ENCODE measurements at places on chromosomes 12 and 14. TPM values are rescaled to one million over a fixed set of nuclear protein-coding genes. Genes with fewer than 3 reads are reported as not detected.

Gene PIANP
- not detected for total RNA-seq

Gene ITGB7
- not detected for total RNA-seq

- no peak overlapping the region for H3K27ac ChIP-seq
- H3K4me1 ChIP-seq: no peaks in the 10 kb centered on the region
- no peak for DNase-seq
- no peaks in the 10 kb centered on the region for H3K36me3 ChIP-seq
Observed at GRCh38 chr12:54486173-54486867, 11.2 kb upstream of the NCKAP1L start.

Gene C1QL4
- total RNA-seq: not detected

- no peaks in the 10 kb centered on the region for H3K36me3 ChIP-seq
- no peak overlapping the region for H3K27ac ChIP-seq
- no peaks in the 10 kb centered on the region for H3K4me1 ChIP-seq
- no peaks in the 10 kb centered on the region for H3K27me3 ChIP-seq
Observed at GRCh38 chr12:75750716-75751306, 239.4 kb upstream of the KRR1 start.

Gene RPGRIP1
- total RNA-seq: not detected

GRCh38 chr12:3797531-3798048 is 44.7 kb upstream of the CRACR2A start:
- no peak overlapping the region for H3K27ac ChIP-seq
- no peak overlapping the region for H3K4me3 ChIP-seq
- no peak for DNase-seq

DNA sequence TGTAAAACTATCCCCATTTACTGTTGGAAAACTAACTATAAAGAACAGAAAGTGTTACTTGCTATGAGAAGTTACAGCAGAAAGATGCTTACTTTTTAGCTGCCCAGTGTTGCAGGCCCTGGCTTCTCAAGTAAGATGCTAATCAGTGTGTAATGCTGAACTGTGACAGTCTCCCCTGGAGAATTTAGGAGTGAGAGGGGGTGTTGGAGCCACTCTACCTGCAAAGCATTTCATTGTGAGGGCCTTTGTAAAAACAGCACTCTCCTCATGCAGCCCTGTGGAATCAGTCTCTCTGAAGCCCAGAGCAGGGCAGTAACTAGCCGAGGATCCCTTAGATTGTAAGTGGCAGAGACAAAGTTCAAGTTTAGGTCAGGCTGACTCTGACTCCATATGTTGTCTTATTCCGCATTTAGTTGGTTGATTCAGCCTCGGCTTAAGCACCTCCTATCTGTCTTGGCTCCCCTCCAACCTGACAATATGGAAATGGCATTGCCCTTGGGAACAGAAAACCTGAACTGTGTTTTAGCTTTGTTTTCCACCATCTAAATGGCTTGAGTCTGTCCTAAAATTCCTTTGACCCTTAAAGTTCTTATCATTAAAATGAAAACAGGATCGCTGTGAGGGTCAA is 141.3 kb downstream of the PRKCH start:
- H3K4me3 ChIP-seq: no peak overlapping the region
- H3K4me1 ChIP-seq: peaks cover 3% of the 10 kb centered on the region
- H3K27me3 ChIP-seq: no peaks in the 10 kb centered on the region
- DNase-seq: no peak
- no peak overlapping the region for H3K27ac ChIP-seq
- no peaks in the 10 kb centered on the region for H3K36me3 ChIP-seq

DNA sequence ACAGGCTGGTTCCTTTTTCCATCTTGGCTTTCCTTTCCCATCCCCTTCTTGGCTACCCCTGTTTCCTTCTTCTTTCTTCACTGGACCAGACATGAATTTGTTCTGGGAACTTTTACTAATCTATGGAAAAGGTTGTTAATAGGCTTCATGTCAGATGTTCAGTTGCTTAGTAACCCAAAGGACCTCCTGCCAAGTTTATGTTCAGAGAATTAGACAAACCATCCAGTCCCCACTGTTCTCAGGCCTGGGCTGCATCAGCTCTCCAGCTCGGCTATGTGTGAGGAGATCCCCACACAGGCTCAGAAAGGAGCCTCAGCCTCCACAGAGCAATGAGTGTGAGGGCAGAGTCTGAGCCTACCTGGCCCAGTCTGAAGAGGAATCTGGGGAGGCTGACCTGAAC is 78.0 kb downstream of the AKAP6 start:
- H3K27ac ChIP-seq: no peak overlapping the region
- DNase-seq: no peak
- H3K4me1 ChIP-seq: no peaks in the 10 kb centered on the region
- H3K27me3 ChIP-seq: no peaks in the 10 kb centered on the region

Gene SCNN1A
- 2.0 TPM for total RNA-seq

DNA sequence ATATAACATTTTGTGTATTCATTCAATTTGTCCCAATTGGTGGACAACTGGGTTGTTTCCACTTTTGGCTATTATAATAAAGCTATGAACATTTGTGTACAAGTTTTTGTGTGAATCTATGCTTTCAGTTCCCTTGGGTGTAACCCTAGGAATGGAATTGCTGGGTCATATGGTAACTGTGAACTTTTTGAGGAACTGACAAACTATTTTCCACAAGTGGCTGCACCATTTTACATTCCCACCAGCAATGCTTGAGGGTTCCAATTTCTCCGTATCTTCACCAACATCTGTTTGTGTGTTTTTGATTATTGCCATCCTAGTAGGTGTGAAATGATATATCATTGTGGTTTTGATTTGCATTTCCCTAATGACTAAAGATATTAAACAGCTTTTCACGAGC is 13.0 kb downstream of the LPCAT3 start:
- H3K36me3 ChIP-seq: no peaks in the 10 kb centered on the region
- DNase-seq: no peak
- H3K27me3 ChIP-seq: no peaks in the 10 kb centered on the region
- peak overlapping the region; percentile 98 for H3K27ac ChIP-seq
- H3K4me3 ChIP-seq: no peak overlapping the region

GRCh38 chr14:64459405-64460136 is 5.7 kb upstream of the AKAP5 start:
- no peak overlapping the region for H3K27ac ChIP-seq
- peaks cover 2% of the 10 kb centered on the region for H3K4me1 ChIP-seq
- no peak overlapping the region for H3K4me3 ChIP-seq

- no peak overlapping the region for H3K27ac ChIP-seq
- no peaks in the 10 kb centered on the region for H3K4me1 ChIP-seq
- DNase-seq: no peak
- H3K36me3 ChIP-seq: no peaks in the 10 kb centered on the region
Observed at GRCh38 chr12:5588591-5588990, 156.7 kb downstream of the NTF3 start.

- DNase-seq: no peak
- H3K4me3 ChIP-seq: no peak overlapping the region
- no peaks in the 10 kb centered on the region for H3K27me3 ChIP-seq
- no peaks in the 10 kb centered on the region for H3K4me1 ChIP-seq
Observed at GRCh38 chr14:85824526-85824925, 294.6 kb downstream of the FLRT2 start.

Gene CDCA4
- total RNA-seq: 2.2 TPM

DNA sequence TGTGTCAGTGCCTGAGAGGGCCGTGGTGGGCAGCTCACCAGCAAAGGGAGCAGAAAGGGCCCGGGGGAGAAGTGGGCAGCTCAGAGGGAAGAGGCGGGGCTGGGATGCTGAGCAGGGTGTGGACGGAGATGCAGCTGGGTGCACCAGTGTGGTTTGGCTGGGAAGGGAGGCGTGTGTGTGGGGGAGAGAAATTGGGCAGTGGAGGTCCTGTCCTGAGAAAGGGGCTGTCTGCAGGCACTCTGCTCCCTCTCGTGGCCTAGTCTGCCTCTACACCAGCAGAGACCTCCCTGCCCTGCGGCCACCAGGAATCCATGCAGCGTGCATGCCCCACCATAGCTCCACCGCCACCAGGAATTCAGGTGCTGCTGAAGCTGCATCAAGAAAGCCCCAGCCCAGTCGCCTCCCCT is 6.4 kb downstream of the TMEM121 start:
- H3K27ac ChIP-seq: no peak overlapping the region
- no peak for DNase-seq
- H3K27me3 ChIP-seq: peaks cover 32% of the 10 kb centered on the region
- no peak overlapping the region for H3K4me3 ChIP-seq

DNA sequence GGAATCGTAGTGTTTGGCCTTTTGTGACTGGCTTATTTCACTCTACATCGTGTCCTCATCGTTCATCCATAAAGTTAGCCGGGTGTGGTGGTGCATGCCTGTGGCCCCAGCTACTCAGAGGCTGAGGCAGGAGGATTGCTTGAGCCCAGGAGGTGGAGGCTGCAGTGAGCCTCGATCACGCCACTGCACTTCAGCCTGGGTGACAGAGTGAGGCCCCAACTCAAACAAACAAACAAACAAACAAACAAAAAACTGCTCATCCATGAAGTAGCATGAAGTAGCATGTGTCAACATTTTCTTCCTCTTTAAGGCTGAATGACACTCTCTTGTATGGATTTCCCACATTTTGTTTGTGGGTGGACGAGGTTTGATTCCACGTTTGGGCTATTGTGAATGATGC is 44.0 kb upstream of the MEG3 start:
- no peak overlapping the region for H3K4me3 ChIP-seq
- H3K4me1 ChIP-seq: peaks cover 12% of the 10 kb centered on the region
- H3K27ac ChIP-seq: no peak overlapping the region
- DNase-seq: no peak

GRCh38 chr14:96626121-96626768 is 124.1 kb downstream of the PAPOLA start:
- H3K4me1 ChIP-seq: no peaks in the 10 kb centered on the region
- H3K36me3 ChIP-seq: no peaks in the 10 kb centered on the region
- no peak for DNase-seq
- no peak overlapping the region for H3K27ac ChIP-seq
- H3K4me3 ChIP-seq: no peak overlapping the region

Gene PLD4
- not detected for total RNA-seq
